Breast epithelium (tissue), 4 donors: ENCODE measurements at places on chromosomes 11 and 22.
A peak's percentile ranks its signal among the peaks of the same experiment; 100 is the strongest.

GRCh38 chr22:27925331-27925730, 6.3 kb upstream of the PITPNB start:
- DNase-seq: no peak

- DNase-seq: no peak
Measured at GRCh38 chr22:17878941-17879340, 104.7 kb upstream of the BID start.

DNA sequence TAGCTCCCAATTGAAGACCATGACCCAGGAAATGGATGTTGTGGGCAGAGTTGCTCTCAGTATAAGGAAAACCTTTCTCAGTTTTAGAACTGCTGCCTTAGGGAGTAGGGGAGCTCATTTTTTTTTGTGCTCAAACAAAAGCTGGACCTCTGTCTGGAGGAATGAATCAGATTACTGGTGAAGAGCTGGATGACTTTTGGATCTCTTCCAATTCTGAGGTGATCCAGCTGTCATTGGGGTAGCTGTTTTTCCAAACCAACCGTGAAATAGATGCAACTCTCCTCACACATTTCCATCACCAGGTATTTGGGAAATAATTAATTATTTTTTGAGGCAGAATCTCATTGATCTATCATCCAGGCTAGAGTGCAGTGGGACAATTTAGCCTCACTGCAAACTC, 251.3 kb upstream of the PLET1 start:
- DNase-seq: no peak

DNA sequence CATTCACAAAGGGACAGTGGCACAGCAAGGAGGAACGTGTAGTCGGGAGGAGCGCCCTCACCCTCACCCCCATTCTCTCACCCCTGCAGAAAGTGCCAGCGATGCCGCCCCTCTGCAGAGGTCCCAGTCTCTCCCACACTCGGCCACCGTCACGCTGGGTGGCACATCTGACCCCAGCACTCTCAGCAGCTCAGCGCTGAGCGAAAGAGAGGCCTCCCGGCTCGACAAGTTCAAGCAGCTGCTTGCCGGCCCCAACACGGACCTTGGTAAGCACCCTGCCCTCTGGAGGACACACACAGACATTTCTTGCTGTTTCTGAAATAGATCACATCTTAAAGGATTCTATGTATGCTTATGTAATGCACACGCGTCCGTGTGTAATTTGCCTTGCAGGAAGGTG, 34.9 kb downstream of the TBC1D22A start:
- DNase-seq: peak; percentile 44

GRCh38 chr11:110467556-110467955, 37.8 kb downstream of the FDX1 start:
- DNase-seq: no peak

DNA sequence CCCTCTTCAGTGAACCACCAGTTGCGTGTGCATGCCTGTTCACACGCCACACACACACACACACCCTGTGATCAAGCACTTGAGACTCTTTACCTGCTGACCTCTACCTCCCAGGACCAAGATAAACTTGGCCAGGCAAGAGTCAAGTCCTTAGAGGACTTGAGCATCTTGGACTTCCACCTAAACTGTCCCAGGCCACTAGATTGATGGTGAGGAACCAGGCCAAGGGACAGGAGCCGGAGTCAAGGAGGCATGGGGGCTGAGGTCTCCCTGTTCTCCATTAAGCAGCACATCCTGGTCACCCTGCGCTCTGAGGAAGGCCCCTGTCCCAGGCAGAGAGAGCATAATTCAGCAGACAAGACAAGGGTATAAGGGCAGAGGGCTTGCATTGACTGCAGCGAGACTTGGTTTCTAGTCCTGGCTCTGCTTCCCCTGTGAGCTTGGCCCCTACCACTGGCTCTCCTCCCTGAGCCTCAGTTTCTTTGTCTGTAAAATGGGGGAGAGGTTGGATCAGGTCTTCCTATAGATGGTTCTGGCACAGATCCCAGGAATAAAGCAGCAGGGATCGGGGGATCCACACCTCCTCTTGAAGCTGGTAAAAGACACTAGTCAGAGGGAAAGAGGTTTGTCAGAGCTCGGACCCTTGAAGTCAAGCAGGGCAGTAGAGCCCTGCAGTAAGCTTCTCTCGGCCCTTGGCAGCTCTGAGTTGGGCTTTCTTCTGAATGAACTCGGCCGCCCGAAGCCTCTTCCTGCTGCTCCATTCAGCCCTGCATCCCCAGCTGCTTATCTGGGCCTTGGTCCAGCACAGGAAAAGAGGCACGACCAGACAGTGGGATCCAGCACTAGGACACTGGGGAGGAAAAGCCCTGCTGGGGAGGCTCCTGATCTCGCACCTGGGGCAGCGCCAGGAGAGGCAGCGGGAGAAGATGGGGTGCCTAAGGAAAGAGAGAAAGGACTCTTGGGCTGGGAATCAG, 2.0 kb downstream of the CREB3L1 start:
- no peak for DNase-seq

DNA sequence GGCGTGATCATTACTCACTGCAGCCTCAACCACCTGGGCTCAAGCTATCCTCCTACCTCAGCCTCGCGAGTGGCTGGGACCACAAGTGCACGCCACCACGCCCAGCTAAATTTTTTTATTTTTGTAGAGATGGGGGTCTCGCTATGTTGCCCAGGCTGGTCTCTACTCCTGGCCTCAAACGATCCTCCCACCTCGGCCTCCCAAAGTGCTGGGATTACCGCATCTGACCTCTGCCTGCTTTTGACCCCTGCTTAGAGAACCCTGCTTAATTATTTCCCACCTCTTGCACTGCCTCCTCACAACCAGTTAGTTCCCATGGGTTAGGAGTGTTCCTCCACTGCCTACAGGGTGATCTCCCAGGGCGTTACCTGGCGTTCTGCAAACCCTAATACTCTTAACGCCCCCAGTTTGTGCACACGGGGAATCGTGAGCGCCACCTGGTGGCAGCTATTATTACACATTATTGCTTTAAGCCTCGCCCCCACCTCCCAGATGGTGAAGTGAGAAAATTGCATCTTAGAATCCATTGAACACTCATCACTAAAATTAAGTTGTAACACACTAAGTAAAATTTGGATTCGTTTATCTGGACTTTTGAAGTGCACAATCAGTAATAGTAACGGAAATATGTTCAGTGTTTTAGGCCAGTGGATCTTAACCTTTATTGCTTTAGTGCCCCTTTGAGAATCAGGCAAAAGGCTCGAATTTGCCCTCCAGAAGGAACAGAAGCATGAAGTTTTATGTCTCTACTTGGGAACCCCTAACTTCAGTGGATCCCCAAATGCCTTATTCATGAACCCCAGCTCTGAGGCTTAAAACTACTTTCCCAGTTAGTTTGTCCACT, 61.4 kb upstream of the ASPHD2 start:
- DNase-seq: no peak

GRCh38 chr11:119305556-119306372, 11.2 kb downstream of the MCAM start:
- no peak for DNase-seq

DNA sequence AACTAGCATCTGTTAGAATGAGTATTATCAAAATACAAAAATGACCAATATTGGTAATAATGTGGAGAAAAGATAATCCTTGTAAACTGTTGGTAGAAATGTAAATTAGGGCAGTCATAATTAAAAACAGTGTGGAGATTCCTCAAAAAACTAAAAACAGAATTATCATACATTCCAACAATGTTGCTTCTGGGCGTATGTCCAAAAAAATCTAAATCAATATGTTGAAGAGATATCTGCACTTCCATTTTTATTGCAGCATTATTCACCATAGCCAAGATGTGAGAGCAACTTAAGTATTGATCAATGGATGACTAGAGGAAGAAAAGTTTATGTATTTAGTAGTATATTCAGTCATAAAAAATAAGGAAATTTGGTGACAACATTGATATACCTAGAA, 59.8 kb upstream of the OR9G4 start:
- no peak for DNase-seq
